ENCODE measurements at places on chromosomes 5 and 9.

DNA sequence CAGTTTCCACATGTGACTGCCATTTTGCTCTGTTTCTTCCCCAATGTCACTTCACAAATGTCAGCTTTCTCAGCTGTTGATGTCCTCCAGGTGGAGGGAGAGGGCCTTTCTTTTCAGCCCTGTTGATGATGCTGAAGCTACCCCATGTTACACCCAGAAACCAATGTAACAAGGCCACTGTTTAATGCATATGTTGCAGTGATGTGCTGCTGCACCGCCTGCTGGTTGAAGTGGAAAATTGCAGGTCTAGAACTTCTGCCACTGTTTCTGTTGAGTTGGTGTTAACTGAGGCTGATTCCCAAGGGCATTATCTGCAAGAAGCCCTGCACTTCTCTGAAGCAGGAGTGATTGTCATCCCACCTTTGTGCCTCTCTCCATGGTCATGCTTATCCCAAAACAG, 428.4 kb downstream of the KDM4C start:
- DNase-seq, result no peak

- DNase-seq, result peak; percentile 84
Observed at GRCh38 chr5:96870094-96871026, 5.9 kb upstream of the ERAP2 start.

DNA sequence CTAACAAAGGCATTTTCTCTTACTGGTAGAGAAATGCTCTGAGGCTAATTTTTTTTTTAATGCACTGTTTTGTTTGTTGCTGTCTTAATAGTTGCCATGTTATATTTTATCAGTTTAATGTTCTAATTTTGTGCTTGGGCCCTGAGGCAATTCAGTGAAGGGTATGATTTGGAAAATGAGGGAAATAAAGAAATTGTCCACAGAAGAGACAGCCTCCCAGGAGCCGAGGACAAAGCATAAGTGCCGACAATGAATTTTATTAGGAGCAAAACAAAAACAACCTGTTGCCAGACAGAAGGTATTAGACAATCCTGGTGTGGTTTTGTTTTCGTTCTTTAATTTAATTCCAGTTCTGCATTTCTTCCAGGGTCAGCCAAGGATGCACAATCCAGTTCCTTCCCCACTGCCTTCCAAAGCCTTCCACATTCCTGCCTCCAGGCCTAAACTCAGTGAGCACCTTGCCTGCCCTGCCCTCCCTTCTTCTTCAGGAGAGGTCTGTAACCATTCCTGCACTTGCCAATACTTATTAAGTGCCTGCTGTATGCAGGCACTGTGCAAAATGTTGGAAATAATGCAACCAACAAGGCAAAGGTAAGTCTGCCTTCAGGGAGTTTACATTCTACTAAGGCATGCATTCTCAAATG, 4.3 kb upstream of the TCOF1 start:
- DNase-seq, result no peak

DNA sequence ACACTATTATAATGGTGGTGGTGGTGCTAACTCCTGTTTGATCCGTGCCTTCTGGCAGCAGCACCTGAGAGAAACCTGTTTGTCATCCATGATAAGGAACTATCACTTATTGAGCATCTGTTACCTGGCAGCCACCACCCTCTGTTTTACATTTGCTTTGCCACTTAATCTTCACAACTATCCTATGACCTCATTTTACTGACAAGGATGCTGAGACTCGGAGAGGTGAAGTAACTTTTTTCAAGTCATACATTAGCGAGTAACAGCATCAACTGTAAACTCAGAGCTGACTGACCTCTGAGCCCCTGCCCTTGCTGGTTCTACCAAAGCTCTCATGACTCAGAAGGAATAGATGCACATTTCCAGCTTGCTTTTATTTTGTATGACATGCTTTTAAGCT, 81.1 kb downstream of the EGFLAM start:
- DNase-seq, result no peak

- no peak for DNase-seq
Observed at GRCh38 chr5:132481596-132482211, 8.9 kb downstream of the IRF1 start.

GRCh38 chr9:18023332-18023731, 444.5 kb downstream of the SH3GL2 start:
- no peak for DNase-seq

- no peak for DNase-seq
Observed at GRCh38 chr5:154372661-154373060, 73.1 kb upstream of the SAP30L start.

- no peak for DNase-seq
Observed at GRCh38 chr9:19232823-19233194, 2.3 kb downstream of the DENND4C start.

- no peak for DNase-seq
Observed at GRCh38 chr9:121584421-121584820, 67.0 kb upstream of the DAB2IP start.

GRCh38 chr9:137227853-137228505, 677 bp downstream of the RNF224 start:
- no peak for DNase-seq

- peak; percentile 79 for DNase-seq
Observed at GRCh38 chr9:74773886-74774479, 113.7 kb downstream of the TRPM6 start.

DNA sequence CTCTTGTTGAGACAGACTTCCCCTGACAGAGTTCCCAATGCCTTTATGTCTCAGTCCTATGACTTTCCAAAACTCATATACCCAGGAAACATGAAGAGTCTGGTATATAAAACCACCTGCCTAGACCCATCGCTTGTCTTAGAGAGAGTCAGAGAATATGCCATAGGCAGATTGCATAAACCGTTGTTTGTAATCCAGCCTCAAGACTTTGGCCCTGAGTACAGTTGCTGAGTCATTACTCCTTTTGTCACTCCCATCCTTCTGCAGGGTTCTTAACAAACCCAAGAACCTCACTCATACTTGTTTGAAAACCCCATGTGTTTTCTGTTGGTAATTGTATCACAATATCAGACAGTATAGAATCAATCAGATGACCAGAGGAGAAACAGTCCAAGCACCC, 616.3 kb downstream of the SLCO4C1 start:
- DNase-seq, result no peak

DNA sequence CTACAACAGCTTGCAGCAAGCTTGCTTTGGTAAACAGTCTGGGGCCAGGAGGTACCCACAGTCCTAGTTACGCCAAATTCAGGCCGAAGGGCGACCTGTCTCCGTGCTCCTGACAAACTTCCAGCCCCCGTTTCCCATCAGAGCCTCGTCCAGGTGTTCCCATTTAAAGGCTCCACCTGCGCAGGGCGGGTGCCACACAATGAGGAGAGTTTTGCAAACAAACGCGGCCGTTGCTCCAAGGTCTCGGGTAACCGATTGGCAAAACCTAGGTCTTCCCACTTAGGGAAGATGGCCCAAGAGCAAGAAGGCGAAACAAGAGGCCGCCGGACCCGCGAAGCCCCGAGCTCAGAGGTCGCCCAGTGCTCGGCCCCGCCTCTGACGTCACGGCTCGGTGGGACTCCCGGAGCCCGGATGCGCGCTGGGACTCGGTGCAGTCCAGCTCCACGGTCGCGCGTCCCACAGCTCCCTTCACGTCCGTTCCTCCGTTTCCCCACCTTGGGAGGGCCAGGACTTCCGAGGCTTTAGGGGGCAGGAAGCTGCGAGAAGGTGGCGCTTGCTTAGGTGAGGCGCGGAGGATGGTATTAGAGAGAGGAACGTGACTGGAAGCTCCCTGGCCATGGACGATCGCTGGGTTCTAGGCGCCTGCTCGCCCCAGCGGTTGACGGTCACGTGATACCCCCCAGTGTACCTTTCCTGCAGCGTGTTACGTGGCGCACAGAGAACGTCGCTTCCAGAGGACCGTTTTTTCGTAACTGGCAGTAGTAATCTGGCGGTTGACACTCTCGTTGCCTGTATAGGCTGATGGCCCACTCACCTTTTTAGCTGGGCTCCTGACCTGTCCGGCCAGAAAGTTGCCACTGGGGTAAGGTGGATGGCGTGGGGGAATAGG, 41.8 kb upstream of the KDM4C start:
- DNase-seq, result peak; percentile 82

DNA sequence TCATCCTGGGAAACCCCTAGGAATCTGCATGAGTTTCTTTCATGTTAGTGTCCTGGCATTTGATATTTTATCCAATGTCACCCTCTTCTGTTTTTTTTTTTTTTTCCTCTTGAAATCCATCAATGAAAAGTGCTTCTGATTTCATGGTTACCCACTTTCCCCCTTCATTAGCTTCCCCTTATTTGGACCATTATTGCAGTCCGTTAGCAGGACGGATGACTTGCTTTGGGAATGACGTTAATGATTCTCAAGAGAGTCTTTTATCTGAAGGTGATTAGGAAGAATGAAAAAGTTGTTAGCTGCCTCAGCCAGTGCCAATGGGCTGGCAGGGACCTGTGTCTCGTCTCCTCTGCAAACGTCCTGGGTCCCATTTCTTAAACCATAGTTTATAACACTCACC, 134.7 kb downstream of the SEMA6A start:
- no peak for DNase-seq

DNA sequence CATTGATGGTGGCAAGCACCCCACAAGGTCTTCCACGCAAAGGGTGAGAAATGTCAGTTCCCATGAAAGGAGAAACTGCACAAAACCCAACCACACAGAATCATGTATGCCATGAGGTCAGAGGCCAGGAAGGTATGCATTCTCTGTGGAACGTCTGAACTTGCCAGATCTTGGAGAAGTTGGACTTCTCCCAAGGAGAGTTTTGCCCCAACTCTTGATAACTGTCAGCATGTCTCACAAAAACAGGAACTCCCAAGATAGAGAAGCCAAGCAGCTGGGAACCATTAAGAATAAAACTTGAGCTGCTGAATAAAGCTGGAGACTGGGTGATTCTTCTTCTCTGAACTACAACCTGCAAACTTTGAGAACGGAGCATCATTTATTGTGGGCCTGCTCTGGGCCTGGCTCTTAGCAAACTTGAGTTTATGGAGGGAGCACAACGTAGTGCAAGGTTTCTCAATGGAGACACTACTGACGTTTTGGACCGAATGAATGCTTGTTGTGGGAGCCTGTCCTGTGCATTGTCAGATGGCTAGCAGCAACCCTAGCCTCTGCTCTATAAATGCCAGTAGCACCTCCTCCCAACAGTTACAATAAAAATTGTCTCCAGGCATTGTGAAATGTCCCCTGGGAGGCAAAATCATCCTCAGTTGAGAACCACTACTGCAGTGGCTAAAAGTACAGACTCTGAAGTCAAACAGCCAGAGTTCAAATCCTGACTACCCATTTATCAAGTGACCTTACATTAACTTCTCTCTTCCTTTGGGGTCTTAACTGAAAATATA, 193.5 kb downstream of the ACTL7B start:
- DNase-seq, result no peak

GRCh38 chr5:163504079-163504931, 1.1 kb upstream of the MAT2B start:
- DNase-seq, result peak; percentile 67

DNA sequence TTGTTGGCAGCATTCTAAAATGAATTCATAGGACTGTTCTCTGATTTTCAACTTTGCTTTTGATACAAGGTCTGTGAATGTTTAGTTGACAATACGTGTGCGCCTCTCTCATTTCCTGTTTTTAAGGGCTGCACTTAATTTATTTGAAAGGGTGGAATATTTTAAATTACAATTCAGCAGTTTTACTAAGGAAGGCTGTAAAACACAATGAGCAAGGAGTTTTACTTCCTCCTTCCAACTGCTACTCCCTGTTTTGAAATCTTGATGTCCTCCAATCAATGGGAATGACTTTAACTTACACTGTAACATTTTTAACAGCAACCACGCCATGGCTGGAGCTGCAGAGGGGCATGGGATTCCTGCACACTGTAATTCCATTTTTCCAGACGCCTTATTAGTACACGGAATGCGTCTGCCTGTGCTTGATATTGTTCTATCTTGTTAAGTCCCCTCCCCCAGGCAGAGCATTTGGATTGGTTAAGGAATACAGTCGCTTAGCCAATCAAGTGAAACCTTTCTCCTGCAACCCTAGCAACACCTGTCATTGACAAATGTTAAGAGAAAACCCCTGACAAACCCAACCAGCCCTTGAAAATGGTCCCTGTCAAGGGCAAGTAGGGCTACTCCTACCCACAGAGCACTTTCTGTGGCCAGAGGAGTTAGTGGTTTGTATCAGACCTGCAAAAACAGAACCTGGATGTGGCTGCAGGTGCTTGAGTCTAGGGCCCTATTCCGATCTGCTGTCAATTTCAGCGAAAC, 12.5 kb upstream of the ZSWIM6 start:
- no peak for DNase-seq

DNA sequence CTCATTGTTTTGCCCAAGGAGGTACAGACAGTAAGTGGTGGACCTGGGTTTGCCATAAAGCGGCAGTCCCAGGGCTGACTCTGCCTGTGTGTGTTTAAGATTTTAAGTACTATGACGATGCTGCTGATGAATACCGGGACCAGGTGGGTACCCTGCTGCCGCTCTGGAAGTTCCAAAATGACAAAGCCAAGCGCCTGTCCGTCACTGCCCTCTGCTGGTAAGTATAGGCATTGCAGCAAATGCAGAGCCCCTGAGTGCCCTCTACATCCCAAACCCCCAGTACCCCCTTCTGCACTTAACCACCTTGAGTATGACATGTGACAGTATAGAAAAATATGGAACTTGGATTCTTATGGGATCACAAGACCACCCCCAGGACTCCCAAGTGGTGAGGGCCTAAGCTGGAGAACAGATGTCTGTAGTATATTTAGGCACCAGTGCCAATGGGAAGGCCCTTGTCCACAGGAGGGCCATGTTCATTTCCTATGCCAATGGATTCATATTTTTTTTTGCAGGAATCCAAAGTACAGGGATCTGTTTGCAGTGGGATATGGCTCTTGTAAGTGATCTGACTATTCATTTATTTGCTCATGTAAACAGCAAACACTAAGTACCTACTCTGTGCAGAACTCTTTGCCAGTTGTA, 22.0 kb downstream of the ENHO start:
- peak; percentile 81 for DNase-seq

DNA sequence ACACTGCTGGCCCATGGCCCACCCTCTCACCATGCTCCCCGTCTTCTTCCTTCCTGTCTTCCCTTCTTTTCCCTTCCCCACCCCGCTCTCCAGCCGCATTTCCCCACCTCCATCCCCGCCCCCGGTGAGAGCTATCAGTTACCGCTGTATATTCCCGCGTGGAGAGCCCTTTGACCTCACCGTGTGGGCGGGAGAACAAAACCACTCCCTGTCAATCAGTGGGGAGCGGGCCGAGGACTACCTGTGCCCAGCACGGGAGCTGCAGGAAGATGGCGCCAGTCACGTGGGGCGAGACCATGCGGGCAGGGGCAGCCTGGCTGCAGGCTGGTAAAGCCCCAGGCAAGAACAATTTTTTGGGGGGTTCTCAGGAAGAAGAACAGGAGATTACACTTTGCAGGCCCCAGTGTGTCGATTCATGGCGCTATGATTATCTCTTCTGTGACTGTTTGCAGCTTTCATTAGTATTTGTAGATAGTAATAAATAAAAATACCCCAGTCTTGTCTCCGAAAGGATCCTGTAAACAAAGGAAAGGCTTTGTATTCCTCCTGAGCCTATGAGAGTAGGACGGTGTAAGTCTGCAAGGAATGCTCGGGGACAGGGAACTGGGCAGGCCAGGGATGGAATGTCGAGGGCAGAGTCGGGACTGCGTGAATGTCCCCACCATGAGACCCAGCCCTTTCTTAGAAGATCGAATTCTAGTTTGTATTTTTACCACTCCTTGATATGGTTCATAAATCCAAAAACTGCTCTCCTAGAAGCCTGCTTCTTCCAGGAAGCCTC, 14.8 kb upstream of the DMRT1 start:
- DNase-seq, result no peak
